ENCODE measurements at places on chromosomes 2 and 18.

GRCh38 chr2:8229546-8229986 lies 452.3 kb upstream of the ID2 start:
- DNase-seq: no peak

DNA sequence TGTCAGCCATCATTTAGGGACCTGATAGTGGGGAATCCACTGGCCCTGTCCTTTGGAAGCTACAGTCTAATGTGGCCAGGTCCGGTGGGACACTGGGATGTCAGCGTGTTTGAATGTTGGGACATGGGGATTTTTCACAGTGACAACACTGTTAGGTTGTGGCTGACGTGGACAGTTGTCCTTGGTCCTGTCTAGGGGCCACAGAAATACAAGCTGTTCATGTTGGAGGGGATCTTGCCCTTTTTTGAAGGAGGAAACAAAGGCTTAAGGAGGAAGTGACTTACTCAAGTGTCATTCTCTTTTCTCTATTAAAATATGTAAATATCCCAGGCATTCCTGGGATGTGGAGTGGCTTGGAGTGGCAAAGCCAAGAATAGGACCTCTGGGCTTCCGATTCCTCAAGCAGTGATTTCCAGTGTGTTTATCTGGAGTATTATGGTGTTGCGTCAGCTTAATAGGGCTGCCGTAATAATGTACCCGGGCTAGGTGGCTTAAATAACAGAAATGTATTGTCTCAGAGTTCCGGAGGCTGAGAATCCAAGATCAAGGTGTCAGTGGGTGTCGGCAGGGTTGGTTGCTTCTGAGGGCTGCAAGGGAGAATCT lies 8.5 kb downstream of the ACOXL start:
- no peak for DNase-seq

- DNase-seq: no peak
Observed at GRCh38 chr2:65504201-65504600, 71.8 kb upstream of the SPRED2 start.

DNA sequence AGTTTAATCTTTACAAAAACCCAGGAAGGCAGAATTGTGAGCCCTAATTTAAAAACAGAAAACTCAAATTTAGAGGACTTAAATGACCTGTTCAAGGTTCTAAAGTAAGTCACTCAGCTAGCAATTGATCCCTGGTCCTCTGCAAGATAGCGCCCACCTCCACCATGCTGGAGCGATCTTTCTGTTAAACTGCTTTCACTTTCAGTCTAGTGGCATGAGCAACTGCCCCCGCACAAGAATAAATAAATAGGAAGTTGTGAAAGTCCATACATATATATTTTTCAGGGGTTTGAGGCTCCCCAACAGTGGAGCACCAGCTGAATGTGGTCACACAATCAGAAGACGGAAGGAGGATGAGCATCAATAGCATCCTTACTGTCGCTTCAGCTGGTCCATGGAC lies 217.9 kb downstream of the NAPG start:
- no peak for DNase-seq

GRCh38 chr2:207727261-207727660 lies 15.8 kb downstream of the CCNYL1 start:
- no peak for DNase-seq

GRCh38 chr2:218002845-218003180 lies at the start of gene TNS1:
TNS1 (minus strand) TSS chr2:218002995; CDS start chr2:218002872, 123 bp downstream.
- DNase-seq: no peak

DNA sequence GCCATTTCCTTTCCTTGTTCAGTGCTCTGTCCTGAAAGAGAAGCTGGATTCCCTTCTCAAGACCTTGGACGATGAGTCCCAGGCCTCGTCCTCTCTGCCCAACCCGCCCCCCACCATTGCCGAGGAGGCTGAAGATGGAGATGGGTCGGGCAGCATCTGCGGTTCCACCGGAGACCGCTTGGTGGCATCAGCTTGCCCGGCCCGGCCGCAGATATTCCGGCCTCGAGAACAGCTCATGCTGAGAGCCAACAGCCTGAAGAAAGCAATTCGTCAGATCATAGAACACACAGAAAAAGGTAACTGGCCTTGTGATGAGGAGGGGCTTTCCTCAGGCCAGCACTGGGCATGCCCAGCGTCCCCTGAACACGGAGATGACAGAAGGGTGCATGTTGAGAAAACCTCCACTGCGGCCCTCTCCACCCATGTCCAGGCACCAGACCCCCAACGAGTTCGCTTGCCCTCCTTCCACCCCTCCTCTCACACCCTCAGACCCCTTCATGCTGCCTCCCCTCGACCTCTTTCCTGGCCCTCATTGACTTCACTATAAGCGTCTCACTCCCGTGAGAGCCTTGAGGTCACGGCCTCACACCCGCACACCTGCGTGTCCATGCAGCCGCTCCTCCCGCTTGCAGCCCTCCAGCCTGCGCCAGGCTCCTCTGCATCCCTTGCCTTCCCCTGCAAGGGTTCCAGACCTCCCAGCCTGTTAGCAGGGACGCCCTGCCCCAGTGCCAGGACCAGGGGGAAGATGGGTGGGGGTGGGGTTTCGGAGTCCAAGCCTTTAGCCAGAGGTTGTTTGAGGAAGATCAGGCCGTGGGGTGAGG lies 95.0 kb downstream of the DGKD start:
- DNase-seq: no peak

- DNase-seq: no peak
Observed at GRCh38 chr2:106192752-106193689, 1.1 kb downstream of the UXS1 start.

- no peak for DNase-seq
Observed at GRCh38 chr2:110101280-110101844, 14.3 kb downstream of the MALL start.

DNA sequence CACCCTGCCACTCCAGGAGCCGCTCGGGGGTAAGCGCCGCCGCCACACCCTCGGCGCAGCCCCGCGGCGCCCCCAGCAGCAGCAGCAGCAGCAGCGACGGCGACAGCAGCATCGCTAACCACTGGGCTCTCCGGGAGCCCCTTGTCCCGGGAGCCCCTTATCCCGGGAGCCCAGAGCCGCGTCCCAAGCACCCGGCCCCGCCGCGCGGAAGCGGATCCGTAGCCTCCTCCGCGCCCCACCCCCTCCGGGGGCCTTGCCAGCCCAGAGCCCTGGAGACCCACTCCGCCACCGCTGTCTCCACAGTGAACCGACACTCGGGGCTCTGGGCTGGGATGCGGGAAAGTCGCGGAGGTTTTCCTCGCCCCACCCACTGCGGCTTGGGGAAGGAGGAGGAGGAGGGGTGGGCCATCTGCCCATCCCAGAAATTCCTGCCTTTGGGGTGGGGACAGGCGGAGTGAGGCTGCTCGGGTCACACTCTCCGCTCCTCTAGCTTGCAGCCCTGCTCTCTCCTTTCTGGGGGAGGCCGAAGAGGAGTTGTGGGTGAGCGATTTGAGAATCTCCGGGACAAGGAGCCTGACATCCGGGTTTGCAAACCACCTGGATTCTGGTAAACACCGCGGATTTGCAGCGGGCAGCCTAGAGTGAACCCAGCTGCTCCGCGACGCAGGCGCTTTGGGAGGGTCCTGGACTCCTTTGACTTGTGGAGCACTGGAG lies at the start of gene PLA2R1:
PLA2R1 (minus strand) TSS at position 324 of the 714 bp plus-strand sequence; CDS start at position 112, 212 bp downstream.
- no peak for DNase-seq

Measured in stimulated activated CD8-positive, alpha-beta memory T cell treated with anti-CD3 and anti-CD28 coated beads, Interleukin-4, amount 100 ng/mL, for 1 hour (primary cell).